ENCODE measurements at places on chromosomes 5 and 9.

DNA sequence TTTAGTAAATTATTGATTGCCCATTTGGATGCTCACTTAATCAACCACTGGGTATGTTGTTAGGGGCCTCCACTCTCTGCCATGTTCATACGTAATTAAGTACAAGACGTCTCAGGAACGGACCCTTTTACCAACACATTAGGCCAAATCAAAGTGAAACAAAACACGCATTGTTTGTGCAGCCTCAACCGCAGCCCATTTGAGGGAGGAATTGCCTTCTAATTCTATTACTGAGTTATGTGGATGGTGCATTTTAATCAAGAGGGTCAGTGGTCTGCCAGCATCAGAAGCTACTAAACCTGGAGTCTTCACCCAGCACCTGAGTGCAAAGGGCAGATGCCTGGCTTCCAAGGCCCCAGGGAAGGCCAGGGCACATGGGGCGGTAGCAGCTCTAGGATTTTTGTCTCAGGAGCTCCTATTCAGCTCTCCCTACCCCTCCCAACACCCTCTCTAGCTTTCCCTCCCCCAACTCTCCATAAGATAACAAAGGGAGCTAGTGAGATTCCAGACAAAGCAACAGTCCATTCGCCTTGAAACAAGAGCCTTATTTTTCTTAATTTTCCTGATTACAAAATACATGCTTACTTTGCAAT is 7.9 kb upstream of the MED27 start:
- DNase-seq = no peak

- DNase-seq = no peak
These were observed 118.3 kb downstream of the SLC1A3 start for GRCh38 chr5:36724467-36725332.

DNA sequence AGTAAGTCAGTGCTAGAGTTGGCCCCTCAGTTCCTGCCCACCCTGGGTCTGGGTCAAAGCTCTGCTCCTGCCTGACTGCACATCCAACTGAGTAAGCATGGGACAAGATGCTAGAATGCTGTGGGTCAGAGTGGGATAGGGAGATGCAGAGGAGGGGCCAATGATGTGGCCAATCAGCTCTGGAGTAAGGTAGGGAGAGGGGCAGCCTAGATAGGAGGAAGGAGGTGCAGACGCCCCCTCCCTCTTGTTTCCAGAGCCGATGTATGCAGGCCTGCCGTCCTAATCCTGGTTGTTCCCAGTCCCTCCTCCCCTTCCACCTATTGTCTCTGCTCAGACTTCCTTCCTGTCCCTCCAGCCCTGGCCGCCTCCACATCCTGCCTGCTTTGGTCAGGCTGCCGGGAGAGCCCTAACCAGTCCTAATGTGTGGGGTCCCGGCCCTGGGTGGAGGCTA is 1.3 kb downstream of the ARAP3 start:
- no peak for DNase-seq

GRCh38 chr5:40171971-40172370 is 507.7 kb upstream of the PTGER4 start:
- DNase-seq = no peak

- DNase-seq = no peak
These were observed 70.4 kb downstream of the ADAMTS6 start for GRCh38 chr5:65411356-65411755.

DNA sequence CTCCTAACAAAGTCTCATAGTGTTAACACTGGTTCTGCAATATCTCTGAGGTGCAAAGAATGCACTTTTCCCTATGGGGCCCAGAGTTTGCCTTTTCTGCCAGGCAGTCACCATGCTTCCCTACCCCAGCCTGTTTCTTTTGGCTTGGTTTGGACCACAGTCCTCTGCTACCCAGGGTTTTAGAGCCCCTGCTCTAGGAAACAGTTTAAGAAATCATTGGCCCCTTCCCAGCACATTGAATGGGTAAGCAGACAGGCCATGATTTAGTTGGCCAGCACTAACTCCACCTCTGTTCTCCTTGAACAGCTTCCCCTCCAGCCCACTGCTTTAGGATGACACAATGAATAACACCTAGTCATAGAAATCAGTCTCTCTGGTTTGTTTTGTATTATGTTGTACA is 73.2 kb downstream of the UBAP1 start:
- no peak for DNase-seq

DNA sequence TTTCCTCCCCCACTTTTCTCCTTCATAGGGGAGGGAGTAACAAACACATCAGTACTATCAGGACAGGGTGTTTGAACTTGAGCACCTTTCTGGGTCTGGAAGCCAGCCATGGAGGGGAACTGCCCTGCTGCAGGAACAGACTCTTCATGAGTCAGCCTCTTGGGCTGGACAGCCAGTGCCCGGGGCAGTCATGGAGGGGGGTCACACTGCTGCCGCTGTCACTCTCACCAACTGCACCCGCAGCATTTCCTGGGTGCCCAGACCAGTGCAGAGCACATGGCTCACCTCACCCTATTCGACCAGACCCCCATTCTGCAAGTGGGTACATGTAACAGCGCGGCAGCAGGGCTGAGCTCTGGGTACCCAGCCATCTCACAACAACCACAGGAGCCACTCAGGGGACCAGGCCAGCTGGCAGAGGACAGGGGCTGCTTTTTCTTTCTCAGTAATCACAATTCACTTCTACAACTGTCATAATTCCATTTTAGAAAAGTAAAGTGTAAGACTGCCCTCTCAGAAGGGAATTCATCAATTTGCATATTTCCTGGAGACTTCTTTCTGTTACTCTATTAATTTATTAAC is 118.4 kb downstream of the CTNND2 start:
- DNase-seq = no peak

DNA sequence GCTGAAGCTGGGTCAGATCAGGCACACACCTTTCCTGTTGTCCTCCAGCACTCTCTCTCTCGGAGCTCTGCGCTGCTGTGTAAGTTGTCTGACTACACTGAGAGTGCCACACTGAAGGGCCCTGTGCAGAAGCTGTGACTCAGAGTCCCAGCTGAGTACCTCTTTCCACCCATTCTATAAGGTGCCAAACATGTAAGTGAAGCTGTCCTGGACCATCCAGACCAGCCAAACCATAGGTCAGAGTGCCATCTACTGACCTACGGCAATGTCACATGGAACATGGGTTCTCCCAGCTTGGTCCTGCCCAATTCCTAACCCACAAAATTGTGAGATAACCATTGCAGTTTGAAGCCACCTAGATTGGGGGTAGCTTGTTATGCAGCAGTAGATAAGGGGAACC is 68.2 kb downstream of the ADCY2 start:
- DNase-seq = no peak

DNA sequence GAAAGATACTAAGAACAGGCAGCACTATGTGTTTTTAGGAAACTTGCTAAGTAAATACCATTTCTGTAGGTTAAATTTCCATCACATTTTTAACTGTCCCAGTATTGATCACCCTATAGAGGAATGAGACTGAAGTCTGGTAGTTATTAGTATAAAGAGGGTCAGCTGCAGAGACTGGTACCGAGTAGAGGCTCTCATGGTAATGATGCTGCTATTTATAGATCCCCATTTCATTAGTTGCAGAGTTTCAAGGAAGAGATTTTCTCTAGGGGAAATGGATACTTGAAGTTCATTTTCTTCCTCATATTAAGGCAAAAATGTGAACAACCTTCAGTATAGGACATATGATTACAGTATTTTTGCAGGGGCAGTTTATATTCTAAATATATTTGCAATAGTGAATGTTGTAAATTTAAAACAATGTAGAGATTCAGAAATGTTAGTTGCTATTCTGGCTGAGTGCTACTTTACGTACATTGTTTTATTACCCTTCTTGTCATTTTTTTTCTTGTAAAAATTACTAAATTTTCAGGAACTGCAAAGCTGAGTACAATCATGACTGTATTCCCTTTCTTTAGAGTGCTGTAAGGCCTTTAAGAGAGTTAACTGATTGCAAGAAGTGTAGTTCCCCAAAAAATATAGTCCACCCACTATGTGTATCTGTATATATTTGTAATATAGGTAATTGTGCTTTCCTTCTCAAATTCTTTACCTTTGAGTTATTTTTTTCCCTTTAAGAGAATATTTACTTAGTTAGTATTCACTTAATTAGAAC is 14.7 kb downstream of the PBX3 start:
- no peak for DNase-seq
